Mesangial cell (primary cell): ENCODE measurements at places on chromosomes 1 and 21. TPM values are rescaled to one million over a fixed set of nuclear protein-coding genes. Genes with fewer than 3 reads are reported as not detected.

Gene CXADR
- 5.9 and 17.4 TPM in 2 replicates for total RNA-seq

Gene CLDN8
- total RNA-seq: not detected in 2 replicates

Gene FCRL6
- total RNA-seq: not detected in 2 replicates

Gene PDE4B
- total RNA-seq: under 0.01 and 0.33 TPM in 2 replicates

Gene TTF2
- total RNA-seq: 8.1 and 26.6 TPM in 2 replicates

Gene CHAF1B
- 2.3 and 12.1 TPM in 2 replicates for total RNA-seq
